Mucosa of gallbladder (tissue), 1 donor: ENCODE measurements at places on chromosomes 2 and 18. TPM values are rescaled to one million over a fixed set of nuclear protein-coding genes. Genes with fewer than 3 reads are reported as not detected.

DNA sequence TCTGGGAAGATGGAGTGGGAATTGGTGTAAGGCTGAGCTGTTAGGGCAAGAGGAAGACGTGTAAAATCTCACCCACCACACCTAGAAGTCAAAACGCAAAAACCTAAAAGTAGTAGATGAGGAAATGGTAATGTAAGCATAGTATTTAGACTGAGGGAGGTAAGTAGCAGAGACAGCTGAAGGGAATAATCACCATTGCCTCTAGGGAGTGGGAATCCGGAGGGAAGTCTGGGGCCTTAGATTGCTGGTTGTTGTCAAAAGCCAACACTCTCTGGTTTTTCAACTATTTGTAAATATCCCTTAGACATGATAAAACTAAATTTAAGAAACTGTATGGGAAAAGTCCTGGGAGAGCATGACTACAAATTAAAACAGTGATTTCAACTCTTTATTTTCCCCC is 28.7 kb upstream of the MYCN start:
- DNase-seq, result no peak

- no peak for DNase-seq
These were observed 19.2 kb upstream of the TMEM177 start for GRCh38 chr2:119659601-119660342.

Gene C2orf66
- total RNA-seq, result not detected

Gene G6PC2
- total RNA-seq, result not detected

DNA sequence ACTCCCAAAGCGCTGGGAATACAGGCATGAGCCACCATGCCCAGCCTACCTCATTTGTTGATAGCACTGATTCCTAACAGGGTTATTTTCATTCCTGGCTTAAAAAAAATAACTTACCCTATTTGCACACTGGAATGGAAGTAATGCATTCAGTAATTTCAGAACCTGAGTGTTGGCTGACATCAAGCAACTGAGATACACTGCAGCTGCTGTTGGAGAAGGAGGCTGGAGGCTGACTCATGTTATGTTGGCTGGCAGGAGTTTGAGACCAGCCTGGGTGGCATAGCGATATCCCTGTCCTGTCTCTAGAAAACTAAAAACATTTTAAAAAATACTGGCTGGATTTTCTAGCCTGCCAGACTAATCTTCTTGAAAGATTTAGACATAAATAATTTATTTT is 385.1 kb upstream of the MEX3C start:
- DNase-seq, result peak; percentile 12

DNA sequence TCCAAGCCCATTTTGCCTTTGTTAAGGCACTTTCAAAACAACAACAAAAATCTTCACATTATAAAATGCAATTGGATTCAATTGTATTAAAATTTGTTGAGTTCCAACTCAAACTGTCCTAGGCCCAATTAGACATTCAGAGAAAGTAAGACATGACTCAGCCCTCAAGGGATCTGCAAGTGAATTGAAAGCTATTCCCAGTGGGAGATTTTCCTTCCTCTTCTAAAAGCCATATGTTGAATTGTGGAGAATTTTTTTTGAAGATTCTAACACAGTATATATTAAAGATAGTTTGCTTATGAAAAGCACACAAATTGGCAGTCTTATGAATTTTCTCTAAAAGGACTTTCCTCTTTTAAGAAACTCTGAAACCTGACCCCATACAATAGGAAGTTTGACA is 268.0 kb upstream of the PARD3B start:
- DNase-seq, result no peak

- DNase-seq, result no peak
These were observed 366.7 kb upstream of the DLGAP1 start for GRCh38 chr18:4821801-4822200.

Gene HMSD
- not detected for total RNA-seq

DNA sequence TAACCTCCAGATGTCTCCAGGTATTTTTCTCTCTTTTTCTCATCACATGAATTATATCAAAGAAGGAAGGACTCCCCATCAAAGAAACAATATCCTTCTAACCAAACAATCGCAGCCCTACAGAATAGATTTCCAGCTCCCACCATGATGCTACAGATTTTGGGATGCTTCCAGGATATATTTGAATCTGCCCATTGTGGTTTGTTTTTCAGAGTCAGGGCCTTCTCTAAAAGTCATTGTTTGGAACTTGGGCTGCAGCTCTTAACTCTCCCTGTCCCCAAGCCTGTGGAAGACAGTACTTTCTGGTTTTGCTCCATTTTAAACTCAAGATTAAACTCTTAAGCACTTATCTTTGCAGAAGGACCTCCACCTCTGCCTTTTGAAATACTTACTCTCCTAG is 223.2 kb downstream of the PMAIP1 start:
- DNase-seq, result no peak

DNA sequence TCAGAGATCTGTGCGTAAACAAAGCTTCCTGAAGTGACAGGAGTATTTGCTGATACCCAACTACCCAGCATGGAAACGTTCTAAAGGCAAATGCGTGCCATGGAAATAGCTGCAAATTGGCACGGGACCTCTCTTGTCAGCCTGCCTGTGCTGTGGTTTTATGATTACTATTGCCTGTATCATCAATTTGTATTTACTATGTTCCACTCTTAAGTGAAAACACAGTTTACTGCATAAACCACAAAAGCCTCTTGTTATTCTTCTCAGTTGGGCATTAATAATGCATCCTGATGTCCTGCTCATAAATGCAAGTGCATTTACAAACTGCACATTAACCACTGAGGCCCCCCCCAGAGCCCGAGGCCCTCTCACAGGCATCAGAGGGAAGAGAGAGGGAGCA is 196.6 kb upstream of the SLC35G4 start:
- no peak for DNase-seq

DNA sequence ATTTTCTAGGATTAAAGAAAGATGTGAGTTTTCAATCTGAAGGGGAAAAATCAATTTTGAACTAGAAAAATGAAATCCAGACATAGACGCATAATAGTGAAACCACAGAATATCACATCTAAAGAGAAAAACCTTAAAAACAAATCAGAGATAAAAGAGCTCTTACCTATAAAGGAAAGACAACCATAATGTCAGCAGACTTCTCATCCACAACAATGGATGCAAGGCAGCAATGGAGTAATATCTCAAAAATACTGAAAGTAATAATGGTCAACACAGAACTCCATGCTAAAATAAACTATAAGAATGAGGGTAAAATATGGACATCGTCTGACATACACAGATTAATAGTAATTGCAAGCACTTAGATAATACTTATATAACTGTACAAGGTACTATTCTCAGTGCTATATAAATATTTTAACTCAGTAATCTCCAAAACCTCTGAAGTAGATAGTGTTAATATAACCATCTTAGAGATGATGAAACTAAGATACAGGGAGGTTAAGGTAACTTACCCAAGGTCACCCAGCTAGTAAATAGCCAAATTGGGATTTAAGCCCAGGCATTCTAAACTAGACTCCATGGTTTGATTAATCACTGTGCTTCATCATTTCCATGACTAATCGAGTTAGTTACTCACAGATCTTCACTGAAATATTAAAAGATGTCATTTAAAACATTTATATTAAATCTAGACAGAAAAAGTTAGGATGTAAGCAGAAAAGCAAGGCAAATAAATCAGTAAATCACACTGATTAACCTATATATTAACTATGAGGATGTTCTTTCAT is 89.4 kb upstream of the SPTBN1 start:
- DNase-seq, result no peak

- DNase-seq, result no peak
These were observed 15.0 kb upstream of the CAB39 start for GRCh38 chr2:230697676-230698075.

- no peak for DNase-seq
These were observed 35.4 kb downstream of the NTSR2 start for GRCh38 chr2:11634584-11634983.

GRCh38 chr2:208064220-208064961 is 39.1 kb upstream of the PLEKHM3 start:
- no peak for DNase-seq

GRCh38 chr2:233353769-233354499 is at the start of gene DGKD:
Gene DGKD (plus strand): TSS chr2:233354494. CDS start chr2:233354519, 25 bp downstream.
- peak; percentile 49 for DNase-seq

- no peak for DNase-seq
These were observed 11.6 kb upstream of the EIF2AK2 start for GRCh38 chr2:37168217-37168981.

- no peak for DNase-seq
These were observed 82.3 kb downstream of the FBXO15 start for GRCh38 chr18:74065366-74065765.

Gene IRS1
- 35.9 TPM for total RNA-seq

DNA sequence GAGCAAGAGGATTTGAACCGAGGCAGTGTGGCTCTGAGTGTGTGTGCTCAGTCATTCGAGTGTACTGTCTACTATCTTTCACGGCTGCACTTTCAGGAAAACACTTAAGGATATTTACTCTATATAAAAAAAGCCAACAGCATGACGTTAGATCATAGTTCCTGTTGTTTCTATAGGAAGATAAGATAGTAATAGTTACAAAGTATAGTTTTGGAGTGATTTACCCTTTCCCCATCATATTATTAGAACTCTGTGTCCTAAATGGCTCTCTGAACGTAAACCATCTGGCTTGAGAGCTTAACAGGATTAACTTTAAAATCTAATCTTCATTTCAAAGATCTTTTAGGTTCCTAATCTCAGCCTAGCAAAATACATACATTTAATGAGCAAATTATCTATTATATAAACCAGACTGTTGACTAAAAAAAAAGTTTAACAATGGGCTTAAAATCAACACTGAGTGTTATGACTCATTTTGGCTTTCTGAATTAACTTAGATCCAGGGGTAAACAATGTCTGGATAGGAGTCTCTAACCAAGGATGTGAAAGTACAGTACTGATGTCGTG is 150.3 kb upstream of the DNMT3A start:
- no peak for DNase-seq

GRCh38 chr2:237581751-237582746 is 8.5 kb downstream of the RAB17 start:
- DNase-seq, result peak; percentile 82

- DNase-seq, result no peak
These were observed 752.0 kb upstream of the HS6ST1 start for GRCh38 chr2:129070663-129071062.

DNA sequence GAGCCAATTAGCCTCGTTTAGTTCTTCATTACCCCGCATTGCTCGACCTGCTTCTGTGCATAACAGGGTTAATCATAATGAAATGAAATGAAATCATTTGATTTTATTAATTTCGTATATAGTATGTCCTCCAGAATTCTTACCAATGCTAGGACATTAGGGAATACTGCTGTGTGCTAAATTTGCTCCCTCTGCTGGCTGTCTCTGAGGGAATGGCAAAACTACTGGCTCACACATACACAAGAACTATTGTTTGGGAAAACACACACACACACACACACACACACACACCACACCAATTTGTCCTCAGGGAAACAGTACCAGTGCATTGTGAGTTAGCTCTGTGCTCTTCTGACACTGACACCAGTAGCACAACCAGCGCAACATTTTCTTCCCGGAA is 273.3 kb upstream of the TCF4 start:
- no peak for DNase-seq

DNA sequence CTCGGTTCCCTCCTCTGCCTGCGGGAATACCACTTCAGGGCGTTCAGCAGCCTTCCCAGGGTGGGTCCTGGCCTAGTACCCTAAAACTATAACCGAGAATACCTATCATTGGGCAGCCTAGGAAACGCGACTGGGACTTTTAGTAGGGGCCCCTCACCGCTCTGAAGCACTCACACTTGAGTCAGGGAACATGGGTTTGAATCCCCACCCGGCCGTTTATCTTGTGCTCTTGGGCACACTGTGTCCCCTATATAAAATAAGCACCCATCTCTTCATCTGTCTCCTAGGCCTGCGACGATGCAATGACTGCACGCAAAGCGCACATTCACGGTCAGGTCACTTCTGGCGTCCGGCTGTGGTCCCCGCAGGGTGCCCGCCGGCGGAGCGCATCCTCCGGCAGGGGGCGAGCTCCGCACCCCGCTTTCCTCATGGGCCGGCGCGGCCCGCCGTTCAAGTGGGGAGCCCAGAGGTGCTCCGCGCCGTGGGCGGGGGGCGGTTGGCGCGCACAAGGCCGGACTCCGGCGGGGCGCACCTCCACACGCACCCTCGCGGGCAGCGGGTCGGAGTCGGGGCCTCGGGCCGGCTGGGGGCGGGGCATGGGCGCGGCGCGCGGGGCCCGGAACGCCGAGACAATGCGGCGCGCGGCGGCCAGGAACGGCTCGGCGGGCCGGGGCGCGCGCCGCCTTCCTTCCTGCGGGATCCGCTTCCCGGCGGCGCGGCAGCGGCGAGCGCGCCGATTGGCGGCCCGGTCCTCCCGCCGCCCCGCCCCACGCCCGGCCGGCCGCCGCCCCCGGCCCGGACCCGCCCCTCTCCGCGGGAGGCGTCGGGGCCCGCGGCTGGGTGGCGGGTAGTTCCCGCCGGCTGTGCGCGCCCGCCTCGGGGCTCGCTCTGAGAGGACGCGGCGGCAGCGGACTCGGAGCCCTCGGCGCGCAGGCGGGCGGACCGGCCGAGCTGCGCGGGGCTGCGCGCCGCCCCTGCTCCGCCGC is at the start of gene ASAP2:
Gene ASAP2 (plus strand): TSS at position 850 of the 986 bp plus-strand sequence. CDS start 293 bp downstream, outside the sequence.
- DNase-seq, result peak; percentile 49

- DNase-seq, result no peak
These were observed 27.3 kb upstream of the ITGB6 start for GRCh38 chr2:160227293-160227915.

DNA sequence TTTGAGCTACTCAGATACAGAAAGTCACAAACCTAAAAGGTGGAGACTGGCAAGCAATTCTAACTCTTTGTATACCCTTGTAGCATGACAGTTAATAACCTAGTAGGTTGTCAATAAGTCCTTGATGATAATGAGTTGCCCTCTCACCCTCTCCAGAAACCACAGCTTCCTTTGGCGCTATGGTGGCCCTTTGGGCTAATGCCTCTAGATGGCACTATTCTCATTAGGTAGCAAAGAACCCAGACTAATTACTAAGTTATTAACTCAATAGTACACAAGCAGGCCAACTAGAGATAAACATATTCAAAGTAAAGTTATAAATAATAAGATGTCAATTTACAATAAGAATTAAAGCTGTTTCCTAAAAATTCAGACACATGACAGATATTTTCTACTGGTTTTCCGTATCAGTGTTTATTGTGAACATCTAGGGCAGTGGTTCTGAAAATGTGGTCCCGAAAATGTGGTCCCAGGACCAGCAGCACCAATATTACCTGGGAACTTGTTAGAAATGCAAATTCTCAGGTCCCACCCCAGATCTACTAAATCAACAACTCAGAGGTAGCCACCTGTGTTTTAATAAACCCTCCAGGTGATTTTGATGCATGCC is 41.1 kb downstream of the LDAH start:
- DNase-seq, result no peak

GRCh38 chr18:5747678-5748077 is 147.6 kb downstream of the TMEM200C start:
- no peak for DNase-seq

Gene C18orf54
- 1.3 TPM for total RNA-seq

DNA sequence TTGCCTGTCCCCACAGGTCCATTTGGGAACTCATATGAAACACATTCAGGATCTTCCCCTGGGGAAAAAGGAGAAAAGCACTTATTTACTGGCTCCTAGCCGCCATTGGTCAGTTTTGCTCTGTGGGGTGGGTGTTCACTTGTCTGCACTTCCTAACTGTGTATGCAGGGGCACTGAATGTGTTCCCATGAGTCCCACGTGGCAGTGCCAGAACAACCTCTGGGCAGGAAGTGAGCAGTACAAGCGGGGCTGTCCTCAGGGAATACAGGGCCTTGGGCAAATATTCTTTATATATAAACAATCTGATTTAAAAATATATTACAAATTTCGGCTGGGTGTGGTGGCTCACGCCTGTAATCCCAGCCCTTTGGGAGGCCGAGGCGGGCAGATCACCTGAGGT is 21.8 kb upstream of the CTIF start:
- DNase-seq, result no peak
